ENCODE measurements at places on chromosomes 12 and 14. TPM values are rescaled to one million over a fixed set of nuclear protein-coding genes. Genes with fewer than 3 reads are reported as not detected.
A peak's percentile ranks its signal among the peaks of the same experiment; 100 is the strongest.

DNA sequence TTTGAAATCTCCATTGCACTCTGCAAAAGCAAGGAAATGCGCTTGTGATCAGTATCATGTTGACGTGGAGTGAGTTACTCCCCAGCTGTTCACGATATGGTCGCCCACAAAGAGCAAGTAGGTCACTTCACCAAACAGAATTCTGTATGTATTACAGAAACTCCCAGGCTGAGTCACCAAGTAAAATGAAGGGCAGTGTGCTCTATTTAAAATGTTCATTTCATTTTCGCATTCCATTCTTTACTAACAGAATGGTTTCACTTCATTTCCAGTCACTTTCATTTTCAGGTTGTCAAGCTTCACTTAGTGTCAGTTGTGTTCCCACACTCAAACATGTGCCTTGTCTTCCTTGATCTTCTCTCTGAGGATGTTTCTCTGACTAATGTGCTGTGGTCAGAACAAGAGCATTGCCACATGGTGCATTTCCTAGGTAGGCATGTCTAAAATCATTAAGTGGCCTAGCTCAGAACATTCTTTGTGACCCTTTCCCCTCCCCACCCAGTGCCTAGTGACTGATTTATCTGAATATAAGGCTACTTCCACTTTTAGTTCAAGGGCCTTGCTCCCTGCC, 391.2 kb downstream of the RAD51B start:
- DNase-seq: no peak

OAS2 gene
- polyA plus RNA-seq: 6.9 TPM

MEG3 gene
- polyA plus RNA-seq: 172 TPM

DNA sequence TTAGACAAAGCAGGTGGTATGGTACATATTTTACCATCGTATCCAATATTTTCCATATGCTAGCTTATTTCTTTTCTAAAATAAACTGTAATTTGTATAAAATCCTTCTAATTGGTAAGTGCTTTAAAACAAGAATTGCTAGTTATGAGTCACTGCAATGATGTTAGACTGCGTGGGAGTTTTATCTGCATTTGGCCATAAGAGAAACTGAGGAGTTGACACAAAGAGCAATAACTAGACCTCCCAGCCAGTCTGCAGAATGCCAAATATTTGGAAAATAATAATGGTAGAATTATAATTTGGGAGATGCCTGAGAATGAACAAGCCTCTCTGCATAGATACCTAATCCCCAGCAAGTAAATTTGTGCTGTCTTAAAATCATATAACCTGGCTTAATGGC, 61.7 kb upstream of the PTPRR start:
- no peak for DNase-seq

RPL10L gene
- polyA plus RNA-seq: not detected

DNA sequence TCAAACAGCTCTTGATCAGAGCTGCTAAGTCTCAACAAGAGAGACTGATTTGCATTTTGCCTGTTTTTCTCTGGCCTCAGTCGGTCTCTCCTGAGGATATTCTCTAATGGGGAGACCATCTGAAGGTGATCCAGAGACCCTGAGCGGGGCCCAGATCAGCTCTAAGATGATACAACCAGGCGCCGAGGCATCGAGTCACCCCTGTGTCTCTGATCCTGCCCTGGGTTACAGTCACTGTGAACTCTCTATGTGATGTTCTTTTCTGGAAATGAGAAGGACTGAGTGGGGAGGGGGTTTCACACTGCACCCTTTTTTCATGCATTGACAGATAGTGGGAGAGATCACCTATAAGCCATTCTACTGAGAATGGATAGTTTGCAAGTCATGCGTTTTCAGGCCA, 247.6 kb upstream of the PWP1 start:
- no peak for DNase-seq

SNRNP35 gene
- 40.6 TPM for polyA plus RNA-seq

GRCh38 chr12:32918890-32919801, 22.6 kb upstream of the PKP2 start:
- DNase-seq: no peak

GRCh38 chr12:4214877-4215228, 58.7 kb upstream of the CCND2 start:
- no peak for DNase-seq

- DNase-seq: no peak
Observed at GRCh38 chr14:37697489-37698121, 102.2 kb downstream of the TTC6 start.

RNASE11 gene
- polyA plus RNA-seq: not detected

PA2G4 gene
- 166 TPM for polyA plus RNA-seq

DNA sequence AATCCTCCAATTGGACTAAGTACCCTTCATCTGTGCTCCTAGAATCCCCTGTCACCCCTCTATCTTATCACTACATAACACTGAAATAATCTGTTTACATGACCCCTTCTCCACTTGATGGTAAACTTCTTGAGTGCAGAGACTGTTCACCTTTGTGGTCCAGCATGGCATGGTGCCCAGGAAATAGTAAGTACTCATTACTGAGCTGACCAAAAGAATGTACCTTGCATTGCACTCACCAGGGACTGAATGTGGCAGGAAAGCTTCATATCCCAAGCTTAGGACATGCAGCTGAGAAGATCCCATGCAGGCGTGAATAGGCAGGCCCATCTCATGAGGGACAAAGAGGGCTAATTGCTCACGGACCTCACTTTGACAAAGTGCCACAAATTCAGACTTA, 1.4 kb upstream of the GARIN2 start:
- DNase-seq: no peak

DNA sequence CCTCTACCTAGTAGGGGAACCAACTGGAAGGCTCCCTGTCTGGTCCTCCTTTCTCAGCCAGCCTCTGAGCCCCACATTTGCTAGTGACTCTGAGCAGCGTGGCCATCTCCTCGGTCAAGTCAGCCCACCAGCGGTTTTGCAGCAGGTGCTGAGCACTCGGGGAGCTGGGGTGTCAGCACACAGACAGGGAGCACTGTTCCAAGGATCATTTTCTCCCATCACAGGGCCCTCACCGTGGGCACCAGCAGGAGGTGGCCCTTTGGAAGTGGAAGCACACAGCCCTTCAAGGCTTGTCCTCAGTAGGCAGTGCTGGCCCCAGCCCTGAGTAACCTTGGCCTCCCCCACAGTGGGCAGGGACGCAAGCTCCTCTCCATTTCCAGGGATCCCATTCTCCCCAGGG, 24.1 kb upstream of the EML1 start:
- DNase-seq: no peak

LHX5 gene
- not detected for polyA plus RNA-seq

GRCh38 chr12:52789637-52790426, 6.1 kb downstream of the KRT3 start:
- DNase-seq: peak; percentile 21

- no peak for DNase-seq
Observed at GRCh38 chr14:68191567-68192321, 372.2 kb downstream of the RAD51B start.

DNA sequence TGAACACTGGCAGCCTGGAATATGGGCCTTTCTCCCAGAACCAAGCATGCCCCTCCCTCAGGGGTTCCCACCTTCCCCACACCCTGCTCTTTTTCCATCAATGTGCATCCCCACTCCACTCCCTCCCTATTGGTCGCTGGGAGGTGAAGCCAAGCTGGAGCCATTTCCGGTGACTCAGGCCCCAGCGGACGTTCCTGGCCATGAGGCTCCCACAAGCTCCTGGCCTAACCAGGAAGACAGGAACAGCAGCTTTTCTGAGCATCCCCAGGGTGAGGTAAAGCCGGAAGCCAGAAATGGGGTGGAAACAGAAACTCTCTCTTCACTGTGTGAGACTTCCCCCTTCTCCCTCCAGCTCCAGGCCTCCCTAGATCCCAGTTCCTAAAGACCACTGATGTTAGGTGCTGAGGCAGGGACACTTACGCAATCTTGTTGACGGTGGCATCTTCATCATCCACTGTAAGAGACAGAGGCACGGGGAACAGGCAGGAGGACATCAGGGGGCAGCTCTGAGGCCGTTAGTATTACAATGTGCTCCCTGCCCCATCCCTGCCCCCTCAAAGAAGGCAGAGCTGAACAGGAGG, 5.1 kb downstream of the LMBR1L start:
- no peak for DNase-seq

GRCh38 chr14:106442857-106443256, 916.5 kb downstream of the TMEM121 start:
- no peak for DNase-seq

ALDH2 gene
- polyA plus RNA-seq: 87.6 TPM

DNA sequence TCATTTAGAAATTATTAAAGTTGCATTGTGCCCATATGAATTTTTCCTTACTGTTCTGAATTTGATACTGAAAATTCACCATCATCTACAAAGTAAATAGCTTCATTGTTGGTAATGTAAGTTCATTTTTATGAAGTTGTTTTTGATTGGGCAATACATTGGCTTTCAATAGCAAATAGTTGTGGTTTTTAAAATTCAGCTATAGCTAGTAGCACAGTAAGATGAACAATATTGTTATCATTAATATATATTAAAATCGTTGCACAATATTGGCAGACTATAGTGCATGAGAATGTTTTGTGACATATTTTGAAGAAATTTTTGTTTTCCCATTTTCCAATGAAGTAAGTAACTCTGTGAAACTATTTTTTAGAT, 575.0 kb downstream of the PRKD1 start:
- no peak for DNase-seq

P2RX7 gene
- 1.1 TPM for polyA plus RNA-seq

TRPV4 gene
- polyA plus RNA-seq: 19.7 TPM

- no peak for DNase-seq
Observed at GRCh38 chr12:13252616-13253015, 56.1 kb downstream of the EMP1 start.

DNA sequence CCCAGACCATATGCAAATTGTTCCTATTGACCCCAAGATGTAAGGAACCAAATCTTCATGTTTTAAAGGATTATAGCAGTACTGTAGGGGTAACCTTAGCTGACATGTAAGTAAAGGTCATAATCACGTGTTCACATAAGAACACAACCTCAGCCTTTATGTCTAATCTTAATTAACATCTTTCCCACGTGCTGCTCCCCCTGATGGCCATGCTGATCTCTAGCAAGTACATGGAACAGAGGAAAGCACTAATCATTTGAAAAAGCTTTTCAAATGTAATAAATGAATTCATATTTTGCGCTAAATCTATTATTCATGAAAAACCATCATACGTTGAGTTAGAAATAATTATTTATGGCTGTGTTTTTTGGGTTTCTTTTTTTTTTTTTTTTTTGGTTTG, 30.5 kb upstream of the ITPR2 start:
- no peak for DNase-seq

- no peak for DNase-seq
Observed at GRCh38 chr14:102957222-102957621, 34.8 kb downstream of the AMN start.

- no peak for DNase-seq
Observed at GRCh38 chr12:50297027-50297426, 13.7 kb upstream of the LIMA1 start.

CDCA3 gene
- 31.9 TPM for polyA plus RNA-seq

DNA sequence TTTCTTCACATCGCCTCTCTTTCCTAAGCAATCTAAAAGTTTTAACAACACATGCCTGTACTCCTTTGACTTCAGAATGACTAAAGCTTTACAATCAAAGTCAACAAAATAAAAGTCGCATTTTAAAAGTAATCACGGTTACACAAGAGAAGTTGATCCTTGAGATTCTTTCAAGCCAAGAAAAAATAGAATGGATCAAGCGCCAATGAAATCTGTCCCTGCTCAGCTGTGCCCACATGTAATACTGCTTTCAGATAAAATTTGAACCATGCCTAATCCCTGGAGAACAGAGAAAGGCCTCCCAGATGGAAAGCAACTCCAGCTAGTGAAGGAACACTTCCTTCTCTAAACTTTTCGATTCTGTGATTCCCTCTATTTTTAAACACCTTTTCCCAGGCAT, 113.1 kb downstream of the FBXL14 start:
- no peak for DNase-seq

DNA sequence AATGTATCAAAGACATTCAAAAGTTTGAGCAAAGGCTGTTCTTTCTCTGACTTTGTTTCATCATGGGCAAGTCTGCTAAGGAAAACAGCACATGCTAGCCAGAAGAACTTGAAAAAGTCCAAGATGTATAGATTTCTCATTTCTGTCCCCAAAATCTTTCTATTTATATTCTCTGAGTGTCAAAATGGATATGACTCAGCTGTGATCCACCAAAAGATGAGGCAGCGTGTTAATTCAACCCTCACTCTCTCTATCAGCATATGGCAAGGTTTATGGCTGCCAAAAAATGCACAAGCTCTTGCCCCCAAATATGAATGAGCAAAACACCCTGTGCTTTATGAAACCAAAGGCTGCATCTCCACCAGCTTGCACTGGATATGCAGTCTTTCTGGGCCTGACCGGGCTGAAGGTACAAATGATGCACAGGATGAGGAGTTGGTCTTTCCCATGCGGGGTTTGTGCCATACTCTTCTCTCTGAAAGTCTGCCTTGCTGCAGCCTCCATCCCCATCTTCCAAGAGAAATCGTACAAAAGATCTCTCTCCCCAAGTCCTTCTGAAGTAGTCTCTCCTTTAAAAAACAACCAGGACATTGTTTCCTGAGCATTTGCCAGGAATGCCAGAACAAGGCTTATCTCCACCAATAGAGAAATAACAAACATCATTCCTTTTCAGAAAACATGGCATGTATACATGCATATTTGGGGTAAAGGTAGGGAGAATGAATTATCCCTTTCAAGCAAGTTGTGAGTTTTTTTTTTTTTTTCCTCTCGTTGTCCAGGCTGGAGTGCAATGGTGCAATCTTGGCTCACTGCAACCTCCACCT, 203.4 kb downstream of the TMX1 start:
- DNase-seq: no peak

- no peak for DNase-seq
Observed at GRCh38 chr14:56423544-56423943, 156.1 kb upstream of the TMEM260 start.

USP44 gene
- 0.10 TPM for polyA plus RNA-seq

All from left renal pelvis (tissue), 4 donors.